Body of pancreas (tissue), 4 donors: ENCODE measurements at places on chromosomes 5 and 9. TPM values are rescaled to one million over a fixed set of nuclear protein-coding genes. Genes with fewer than 3 reads are reported as not detected.
A peak's percentile ranks its signal among the peaks of the same experiment; 100 is the strongest.

- no peak for DNase-seq
These were observed 87.0 kb downstream of the WNK2 start for GRCh38 chr9:93270976-93271375.

DNA sequence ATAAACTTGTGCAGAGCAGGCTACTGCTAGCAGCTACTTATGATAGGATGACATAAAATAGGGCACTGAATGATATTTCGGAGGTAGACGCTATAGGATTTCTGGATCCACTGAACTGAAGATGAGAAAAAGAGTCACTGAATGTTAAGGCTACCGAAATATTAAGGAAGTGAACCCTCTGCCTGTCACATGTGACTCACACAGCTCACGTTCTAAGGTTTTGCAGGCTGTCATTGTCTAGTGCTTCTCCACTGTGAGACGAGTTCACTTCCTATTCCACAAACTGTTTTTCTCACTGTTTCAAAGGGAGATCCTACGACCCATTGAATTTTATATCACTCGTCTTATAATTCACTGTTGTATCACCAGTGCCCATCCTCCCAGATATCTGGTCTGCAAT is 100.8 kb downstream of the CTNND2 start:
- DNase-seq = no peak

DNA sequence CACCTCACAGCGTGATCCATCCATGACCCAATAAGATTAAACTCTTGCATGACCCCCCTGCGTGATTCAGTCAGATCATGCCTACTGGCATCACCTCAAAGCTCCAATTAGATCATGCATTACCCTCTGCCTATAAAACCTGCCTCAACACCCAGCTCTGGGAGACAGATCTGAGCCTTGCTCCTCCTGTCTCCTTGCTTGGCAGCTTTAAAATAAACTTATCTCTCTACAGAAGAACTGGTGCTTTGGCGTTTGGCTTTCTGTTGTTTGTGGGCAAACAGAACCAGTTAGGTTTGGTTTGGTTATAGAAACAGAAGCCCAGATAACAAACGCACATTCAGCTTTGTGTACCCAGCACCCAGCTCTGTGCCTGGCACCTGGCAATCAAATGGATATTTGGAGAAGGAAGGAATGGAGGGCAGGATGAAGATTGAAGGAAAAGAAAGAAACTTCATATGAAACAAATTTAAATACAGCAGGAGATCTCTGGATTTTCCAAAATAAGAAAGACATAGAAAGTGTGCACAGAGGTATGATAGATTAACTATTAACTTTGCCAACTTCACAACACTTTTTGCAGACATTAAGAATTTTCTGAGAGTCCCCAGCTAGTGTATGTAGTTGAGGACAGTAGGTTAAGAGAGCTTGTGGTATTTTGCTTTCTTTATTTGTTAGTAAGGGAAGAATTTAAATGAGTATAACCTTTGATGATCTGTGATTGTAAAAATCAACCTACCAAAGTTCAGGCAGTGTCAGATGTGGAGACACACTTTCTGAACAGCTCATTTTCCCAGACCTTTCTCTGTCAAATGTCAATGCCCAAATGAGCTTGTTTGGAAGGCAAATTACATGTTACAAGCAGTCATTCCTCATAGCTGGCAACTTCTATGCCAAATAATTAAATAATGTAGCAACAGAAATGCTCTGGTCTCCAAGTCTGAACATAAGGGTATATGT is 102.1 kb upstream of the ASTN2 start:
- DNase-seq = no peak

DNA sequence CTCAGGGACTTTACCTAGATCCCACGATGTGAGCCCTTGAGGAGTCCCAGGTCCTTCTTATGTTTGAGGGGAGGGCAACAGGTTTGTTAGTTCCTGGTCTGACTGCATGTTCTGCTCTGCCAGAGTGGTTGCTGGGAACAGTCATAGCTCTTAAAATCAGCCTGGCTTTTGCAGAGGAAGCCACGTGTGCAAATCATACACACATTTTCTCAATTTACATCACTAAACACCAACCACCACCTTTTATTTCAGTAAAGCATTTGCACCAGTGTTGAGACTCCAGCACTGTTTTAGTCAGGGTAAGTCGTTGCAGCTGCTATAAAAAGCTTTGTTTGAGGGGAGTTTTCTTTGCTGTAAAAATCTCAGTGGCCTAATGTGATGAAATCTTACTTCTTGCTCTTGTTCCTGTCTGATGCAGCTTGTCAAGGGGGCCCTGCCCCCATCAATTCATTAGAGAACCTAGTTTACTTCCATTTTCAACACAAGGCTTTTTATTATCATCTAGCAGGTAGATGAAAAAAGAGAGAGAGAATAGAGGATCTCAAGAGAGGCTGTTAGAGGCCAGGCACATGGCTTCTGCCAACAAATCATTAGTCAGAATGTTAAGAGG is 70.3 kb upstream of the VCAN start:
- no peak for DNase-seq

DNA sequence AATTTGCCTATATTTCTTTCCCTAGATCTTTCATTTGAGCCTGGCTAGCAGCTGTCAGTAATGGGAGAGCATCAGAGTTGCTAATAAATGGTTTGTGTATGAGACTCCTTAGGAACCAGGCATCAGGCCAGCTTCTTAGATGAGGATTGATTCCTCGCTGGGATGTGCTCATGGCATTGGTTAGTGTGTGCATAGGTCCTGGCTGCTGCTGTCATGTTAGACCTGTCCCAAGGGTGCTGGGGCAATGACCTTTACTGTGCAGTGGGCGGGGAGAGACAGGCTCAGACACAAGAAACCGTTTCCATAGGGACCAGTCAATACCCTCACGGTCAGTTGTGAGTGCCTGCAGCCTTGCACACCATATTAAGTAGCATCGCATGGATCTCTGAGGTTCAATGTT is 112.3 kb upstream of the NR3C1 start:
- no peak for DNase-seq

Gene HSPA4
- 21.8 TPM for total RNA-seq

- no peak for DNase-seq
These were observed 122.6 kb downstream of the RASEF start for GRCh38 chr9:82940376-82940775.

DNA sequence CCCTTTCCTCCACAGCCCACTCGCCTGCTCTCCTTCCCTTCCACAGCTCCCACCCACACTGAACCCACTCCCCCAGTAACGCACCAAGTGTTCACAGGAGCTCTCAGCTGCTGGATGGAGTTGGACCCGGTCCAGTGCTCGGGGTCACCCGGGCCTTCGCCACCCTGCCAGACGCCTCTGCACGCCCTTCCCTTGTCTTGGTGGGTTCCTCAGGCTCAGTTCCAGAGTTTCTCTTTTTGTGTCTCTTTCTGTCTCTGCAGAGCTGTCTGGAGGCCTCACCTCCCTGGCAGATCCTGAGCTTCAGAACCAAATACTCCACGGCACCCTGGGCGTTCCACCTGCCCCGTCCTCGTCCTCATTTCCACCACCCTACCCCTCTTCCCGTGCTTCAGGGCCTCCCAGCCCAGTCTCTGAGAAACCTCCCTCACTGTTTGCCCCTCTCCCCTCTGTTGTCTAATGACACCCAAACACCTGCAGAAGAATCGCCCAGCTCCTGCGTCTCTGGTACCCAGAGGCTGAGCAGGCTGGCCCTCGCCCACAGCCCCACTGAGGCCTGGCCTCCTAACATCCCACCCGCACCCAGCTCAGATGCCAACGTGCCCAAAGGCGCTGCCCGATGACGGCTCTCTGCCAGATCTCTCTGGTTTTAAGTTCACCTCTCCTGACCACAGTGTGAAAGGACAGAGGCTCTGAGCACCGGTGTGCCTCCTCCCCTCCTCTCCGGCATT is 74.3 kb downstream of the COL23A1 start:
- no peak for DNase-seq

DNA sequence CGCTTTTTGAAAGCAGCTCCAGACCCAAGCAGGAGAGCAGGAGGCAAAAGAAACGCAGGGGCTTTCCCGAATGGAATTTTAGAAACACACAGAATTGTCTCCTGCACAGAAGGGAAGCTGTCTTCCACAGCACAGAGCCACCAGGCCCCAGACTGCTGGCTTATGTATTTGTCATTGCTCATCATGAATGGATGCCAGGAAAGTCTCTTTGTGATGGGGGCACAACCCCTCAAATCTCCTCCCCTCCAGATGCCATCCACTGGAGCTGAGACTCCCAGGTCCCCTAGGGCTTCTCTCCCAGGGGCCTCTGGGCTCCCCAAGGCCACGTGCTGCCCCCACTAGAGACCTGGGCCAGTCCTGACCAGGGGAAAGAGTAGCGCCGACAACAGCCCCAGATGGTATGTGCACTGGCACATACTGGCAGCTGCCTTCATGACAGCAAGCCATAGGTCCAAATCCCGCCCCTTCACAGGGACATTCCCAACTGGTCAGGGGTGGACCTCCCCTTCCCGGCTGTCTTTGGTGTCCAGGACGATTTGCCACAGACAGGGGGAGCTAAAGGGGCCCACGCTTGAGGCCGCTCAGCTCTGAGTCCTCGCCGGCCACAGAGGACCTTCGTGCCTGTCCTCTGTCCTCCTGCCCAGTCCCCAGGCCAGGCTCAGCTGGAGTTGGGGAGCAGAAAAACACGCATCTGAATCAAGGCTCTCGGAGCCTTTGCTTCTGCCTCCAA is 127.8 kb downstream of the KCNIP1 start:
- DNase-seq = peak; percentile 22

DNA sequence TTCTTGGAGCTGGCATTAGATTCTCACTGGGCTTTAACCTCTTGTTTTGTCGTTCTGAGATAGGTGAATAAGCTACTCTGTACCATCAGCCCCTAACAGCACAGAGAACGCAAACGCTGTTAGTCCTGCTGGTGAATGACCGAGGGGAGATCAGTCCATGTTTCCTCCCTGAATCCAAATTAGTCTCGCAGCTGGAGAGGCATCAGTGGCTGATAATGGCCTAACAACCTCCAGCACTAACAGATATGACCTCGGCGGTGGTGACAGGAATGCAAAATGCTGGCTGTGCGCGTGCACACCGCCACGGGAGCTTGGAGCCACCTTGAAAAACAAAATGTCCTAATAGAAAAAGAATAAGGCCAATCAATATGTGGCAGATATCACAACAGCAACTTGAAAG is 77.6 kb upstream of the IRX1 start:
- no peak for DNase-seq

DNA sequence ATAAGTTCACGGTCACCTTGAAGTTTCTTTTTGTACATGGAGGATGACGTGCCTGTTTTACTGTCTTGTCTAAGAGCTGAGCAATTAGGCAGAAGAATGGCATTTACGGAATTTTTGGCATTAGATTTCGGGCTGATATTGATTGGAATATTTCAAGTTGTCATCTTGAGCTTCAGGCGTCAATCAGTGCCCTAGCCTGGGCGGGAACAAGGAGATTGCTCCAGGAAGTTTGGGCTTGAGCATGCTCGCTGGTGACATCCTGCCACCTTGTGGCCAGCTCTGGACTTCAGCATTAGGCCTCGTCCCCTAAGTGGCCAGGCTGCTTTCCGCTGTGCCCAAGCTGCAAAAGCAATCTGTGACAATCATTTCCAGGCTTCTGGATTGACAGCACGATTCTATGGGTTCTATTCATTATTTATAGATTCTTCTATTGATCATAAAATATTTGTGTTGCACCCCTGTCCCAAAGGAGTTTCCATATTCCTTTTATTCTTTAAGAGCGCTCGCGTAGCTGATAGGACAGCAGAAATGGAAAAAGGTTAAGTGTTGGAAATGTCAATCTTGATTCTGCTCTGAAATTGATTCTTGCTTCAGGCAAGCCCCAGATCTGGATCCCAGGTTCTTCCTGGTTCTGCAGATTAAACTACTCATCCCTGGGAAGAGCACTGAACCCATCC is 79.3 kb downstream of the SLC28A3 start:
- DNase-seq = peak; percentile 83

DNA sequence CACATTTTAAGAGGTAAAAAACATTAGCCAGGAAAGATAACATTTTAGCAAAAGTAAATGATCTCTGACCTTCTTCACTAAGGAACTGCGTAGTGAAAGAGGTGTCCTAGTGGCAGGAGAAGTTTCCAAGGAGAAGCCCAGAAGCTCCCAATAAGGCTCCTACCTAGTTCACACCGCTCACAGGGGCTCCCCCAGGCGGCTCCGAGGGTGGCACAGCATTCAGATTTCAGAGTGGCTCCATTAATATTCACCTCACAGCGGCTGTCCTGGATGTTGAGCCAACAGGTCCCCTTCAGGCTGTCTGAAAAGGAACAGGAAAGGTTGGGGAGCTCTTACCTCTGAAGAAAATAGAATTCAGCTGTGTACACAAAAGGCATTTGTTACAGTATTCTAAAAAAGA is 187.3 kb downstream of the FBN2 start:
- no peak for DNase-seq

Gene ACTBL2
- not detected for total RNA-seq

DNA sequence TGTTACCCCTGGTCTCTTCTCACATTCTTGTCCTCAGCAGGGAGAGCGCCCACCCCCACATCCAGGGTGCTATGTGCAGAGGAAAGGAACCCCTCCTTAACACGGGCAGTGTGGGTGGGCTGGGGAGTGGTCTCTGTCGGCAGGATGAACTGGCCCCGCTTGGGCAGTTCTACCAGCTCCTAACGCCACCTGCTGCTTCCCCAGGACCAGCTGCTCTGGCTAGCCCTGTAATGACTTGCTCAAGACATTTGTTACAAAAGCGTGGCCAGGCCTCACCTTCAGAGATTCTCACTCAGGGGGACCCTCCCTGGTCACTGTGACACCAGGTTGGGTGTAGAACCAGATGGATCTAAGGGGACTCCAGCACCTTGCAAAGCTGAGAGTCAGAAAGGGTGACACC is 82.4 kb downstream of the HMCN2 start:
- no peak for DNase-seq

- DNase-seq = no peak
These were observed 12.4 kb downstream of the NUDT2 start for GRCh38 chr9:34341659-34342295.

DNA sequence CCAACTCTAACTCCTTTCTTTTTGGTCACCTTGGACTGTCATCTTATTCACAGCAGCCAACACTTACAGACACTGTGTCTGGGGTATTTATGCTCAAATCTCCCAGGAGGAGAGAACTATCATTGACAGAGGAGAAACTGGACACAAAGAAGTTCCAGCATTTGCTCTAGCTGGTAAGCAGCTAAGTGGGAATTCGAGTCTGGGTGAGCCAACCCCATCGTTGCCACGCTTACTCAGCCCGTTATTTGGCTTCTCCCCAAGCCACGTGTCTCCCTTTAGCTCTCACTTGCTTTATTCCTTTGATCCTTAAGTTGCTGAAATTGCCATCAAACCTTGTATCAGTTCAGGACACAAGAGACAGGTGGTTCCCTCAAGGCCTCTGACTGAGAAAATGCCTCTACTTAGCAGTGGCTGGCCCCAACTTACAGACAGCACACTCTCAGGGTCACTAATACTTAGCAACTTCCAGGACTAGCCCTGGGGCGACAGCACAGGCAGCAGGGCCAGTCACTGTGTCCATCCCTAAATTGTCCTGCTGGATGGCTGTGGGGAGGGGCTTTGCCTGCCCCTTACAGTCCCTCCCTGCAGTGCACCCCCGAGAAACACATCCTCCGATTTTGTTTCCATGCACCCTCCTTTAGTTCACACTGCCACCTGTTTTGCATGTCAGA is 1.4 kb downstream of the SLC36A2 start:
- no peak for DNase-seq

Gene CAPSL
- total RNA-seq = not detected

Gene MBLAC2
- total RNA-seq = 13.8 TPM

Gene IRGM
- total RNA-seq = not detected
